ENCODE measurements at places on chromosomes 13 and 19.
A peak's percentile ranks its signal among the peaks of the same experiment; 100 is the strongest.

- no peak overlapping the region for H3K27ac ChIP-seq
- H3K4me1 ChIP-seq: no peaks in the 10 kb centered on the region
- no peaks in the 10 kb centered on the region for H3K36me3 ChIP-seq
- no peak overlapping the region for H3K4me3 ChIP-seq
Observed at GRCh38 chr13:57739089-57739488, 107.5 kb downstream of the PCDH17 start.

GRCh38 chr19:51572410-51572809, 1.3 kb downstream of the ZNF175 start:
- no peak for DNase-seq
- H3K4me1 ChIP-seq: peaks cover 24% of the 10 kb centered on the region
- no peak overlapping the region for H3K27ac ChIP-seq
- H3K27me3 ChIP-seq: no peaks in the 10 kb centered on the region
- peaks cover 7% of the 10 kb centered on the region for H3K36me3 ChIP-seq

GRCh38 chr13:98606296-98606695, 29.4 kb upstream of the STK24 start:
- H3K4me1 ChIP-seq: no peaks in the 10 kb centered on the region
- no peaks in the 10 kb centered on the region for H3K36me3 ChIP-seq
- H3K4me3 ChIP-seq: no peak overlapping the region
- H3K27ac ChIP-seq: no peak overlapping the region
- DNase-seq: no peak

DNA sequence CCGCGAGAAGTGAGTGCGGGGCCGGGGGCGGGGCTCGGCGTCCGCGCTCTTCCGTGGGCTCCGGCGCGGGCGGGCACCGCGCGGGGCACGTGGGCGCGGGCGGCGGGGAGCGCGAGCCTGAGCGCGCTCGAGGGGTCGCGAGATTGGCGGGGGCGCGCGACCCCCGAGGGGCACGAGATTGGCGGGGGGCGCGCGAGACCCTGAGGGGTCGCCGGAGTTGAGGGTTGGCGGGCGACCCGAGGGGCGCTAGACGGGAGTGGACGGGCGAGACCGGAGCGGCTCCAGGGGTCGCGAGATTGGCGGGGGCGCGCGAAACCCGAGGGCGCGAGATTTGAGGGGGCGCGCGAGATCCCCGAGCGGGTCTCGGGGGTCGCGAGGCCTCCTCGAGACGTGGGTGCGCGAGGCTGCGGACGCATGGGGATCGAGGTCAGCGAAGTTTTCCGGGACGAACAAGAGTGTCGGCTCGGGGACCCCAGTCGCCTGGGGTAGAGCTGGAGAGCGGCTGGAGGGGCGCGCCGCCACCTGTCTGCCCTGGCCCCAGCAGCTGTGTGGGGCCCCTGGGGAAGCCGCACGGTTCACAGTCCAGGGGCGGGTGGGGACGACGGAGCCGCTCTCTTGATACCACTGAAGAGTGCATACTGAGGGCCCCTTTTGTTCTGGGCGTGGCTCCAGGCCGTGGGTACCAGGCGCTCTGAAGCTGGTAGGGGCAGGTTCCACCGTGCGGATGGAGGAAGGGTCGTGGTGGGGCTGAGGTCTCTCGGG, 682 bp downstream of the SSBP4 start:
- no peak for DNase-seq
- no peaks in the 10 kb centered on the region for H3K27me3 ChIP-seq
- no peaks in the 10 kb centered on the region for H3K36me3 ChIP-seq
- H3K4me3 ChIP-seq: peak overlapping the region; percentile 79
- peak overlapping the region; percentile 64 for H3K27ac ChIP-seq

- peak overlapping the region; percentile 26 for H3K4me3 ChIP-seq
- DNase-seq: no peak
- peaks cover 95% of the 10 kb centered on the region for H3K4me1 ChIP-seq
Observed at GRCh38 chr19:38657633-38658222, 10.3 kb downstream of the ACTN4 start.

DNA sequence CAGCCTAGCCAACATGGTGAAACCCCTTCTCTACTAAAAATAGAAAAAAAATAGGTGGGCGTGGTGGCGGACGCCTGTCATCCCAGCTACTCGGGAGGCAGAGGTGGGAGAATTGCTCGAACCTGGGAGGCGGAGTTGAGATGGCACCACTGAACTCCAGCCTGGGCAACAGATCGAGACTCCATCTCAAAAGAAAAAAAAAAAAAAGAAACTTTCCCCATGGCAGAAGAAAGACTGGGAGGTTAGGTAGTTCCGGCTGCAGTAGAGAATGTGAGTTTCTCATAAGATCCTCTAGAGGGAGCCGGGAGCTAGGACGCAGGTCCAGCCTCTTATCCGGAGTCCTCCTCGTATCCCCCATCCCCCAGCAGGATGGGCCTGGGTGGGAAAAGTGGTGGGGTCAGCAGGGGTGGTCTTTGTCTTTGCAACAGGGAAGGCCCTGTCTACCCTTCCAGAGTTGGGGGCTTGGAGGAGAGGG, 13.2 kb upstream of the CREB3L3 start:
- no peaks in the 10 kb centered on the region for H3K27me3 ChIP-seq
- no peak overlapping the region for H3K27ac ChIP-seq
- H3K36me3 ChIP-seq: no peaks in the 10 kb centered on the region
- no peak overlapping the region for H3K4me3 ChIP-seq
- peaks cover 9% of the 10 kb centered on the region for H3K4me1 ChIP-seq

GRCh38 chr13:83297586-83298290, 584.5 kb downstream of the SLITRK1 start:
- no peaks in the 10 kb centered on the region for H3K27me3 ChIP-seq
- no peak overlapping the region for H3K27ac ChIP-seq
- no peak for DNase-seq
- H3K36me3 ChIP-seq: no peaks in the 10 kb centered on the region
- no peak overlapping the region for H3K4me3 ChIP-seq

GRCh38 chr13:32087955-32088747, 56.6 kb downstream of the FRY start:
- H3K4me1 ChIP-seq: no peaks in the 10 kb centered on the region
- H3K4me3 ChIP-seq: no peak overlapping the region
- H3K27me3 ChIP-seq: no peaks in the 10 kb centered on the region
- H3K36me3 ChIP-seq: no peaks in the 10 kb centered on the region

GRCh38 chr13:93409001-93409400, 182.4 kb downstream of the GPC6 start:
- no peak overlapping the region for H3K4me3 ChIP-seq
- no peak for DNase-seq
- no peaks in the 10 kb centered on the region for H3K27me3 ChIP-seq
- H3K27ac ChIP-seq: no peak overlapping the region
- H3K36me3 ChIP-seq: no peaks in the 10 kb centered on the region
- H3K4me1 ChIP-seq: peaks cover 1% of the 10 kb centered on the region

DNA sequence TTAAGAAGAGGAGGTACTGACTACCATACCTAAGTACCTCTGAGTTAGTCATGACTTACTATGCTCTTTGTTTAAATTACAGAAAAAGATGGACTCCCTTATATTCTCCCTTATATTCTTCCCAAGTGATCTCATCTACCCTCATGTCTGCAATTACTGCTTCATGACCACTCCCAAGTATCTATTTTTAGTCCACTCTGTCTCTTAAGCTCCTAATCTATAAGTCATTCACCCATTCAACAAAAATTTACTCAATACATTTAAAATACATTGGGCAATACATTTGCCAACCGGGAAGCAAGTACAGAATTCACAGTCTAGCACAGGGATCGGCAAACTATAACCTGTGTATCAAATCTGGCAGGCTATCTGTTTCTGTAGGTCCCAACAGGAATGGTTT, 42.6 kb downstream of the KPNA3 start:
- H3K36me3 ChIP-seq: peaks cover 6% of the 10 kb centered on the region
- no peaks in the 10 kb centered on the region for H3K27me3 ChIP-seq
- H3K4me1 ChIP-seq: no peaks in the 10 kb centered on the region
- DNase-seq: no peak

GRCh38 chr13:24922387-24922744, 158.4 kb downstream of the RNF17 start:
- H3K36me3 ChIP-seq: no peaks in the 10 kb centered on the region
- H3K27me3 ChIP-seq: no peaks in the 10 kb centered on the region
- peak overlapping the region; percentile 98 for H3K27ac ChIP-seq
- H3K4me1 ChIP-seq: peaks cover 2% of the 10 kb centered on the region
- peak overlapping the region; percentile 91 for H3K4me3 ChIP-seq
- DNase-seq: no peak

DNA sequence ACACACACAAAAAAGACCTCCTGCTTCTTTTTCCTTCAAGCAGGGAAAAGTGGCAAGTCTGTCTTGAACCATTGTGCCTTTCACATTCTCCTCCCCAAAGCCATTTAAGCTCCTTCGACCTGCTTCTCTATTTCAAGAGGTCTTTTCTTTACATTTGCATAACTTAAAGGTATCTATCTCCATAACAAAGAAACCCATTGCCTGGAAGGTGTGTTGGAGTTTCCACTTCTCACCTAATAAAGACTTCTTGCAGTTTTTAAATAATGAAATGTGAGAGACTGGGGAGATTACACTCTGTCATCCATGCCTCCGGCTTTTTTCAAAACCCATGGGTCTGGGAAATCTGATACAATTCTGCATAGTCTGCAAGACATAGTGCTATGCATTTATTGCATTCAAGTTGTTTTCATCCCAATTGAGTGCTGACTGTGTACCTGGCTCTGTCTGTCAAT, 41.8 kb upstream of the NBEA start:
- no peak for DNase-seq
- no peak overlapping the region for H3K27ac ChIP-seq
- no peaks in the 10 kb centered on the region for H3K27me3 ChIP-seq
- H3K4me3 ChIP-seq: no peak overlapping the region

DNA sequence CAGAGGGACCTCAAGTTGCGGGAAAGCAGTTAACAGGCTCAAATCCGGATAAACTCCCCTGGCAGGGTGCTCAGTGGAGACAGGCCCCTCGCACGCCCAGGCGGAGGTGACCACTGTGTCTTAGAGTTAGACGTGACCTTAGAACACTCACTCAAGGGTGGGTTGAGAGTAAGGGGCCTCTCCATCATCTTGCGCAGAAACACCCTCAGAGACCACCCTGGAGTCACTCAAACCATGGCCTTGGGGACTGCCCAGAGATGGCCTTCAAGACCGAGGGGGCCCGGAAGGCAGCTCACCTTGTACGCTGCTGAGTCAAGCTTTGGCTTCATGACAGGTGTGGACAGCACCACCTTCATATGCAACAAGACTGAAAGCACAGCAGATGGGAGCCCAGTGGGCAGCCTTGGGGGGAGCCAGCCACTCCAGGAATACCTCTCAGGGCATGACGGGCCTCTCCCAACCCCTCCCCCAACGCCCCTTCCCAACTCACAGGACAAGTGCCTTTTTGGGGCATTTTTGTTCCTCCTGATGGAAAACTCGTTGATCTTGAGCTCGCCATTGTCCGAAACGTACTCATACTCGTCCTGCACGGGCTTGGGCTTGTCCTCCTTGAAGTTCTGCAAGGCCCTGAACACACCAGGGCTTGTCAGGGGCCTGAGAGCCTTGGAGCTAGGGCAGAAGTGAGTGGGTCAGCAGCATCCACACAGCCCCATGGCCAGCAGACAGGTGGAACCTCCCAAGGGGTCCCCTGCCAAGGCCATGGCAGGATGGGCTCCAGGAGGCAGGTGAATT, 229.2 kb downstream of the TUBA3C start:
- no peaks in the 10 kb centered on the region for H3K27me3 ChIP-seq
- DNase-seq: no peak
- H3K4me3 ChIP-seq: no peak overlapping the region

- no peak overlapping the region for H3K4me3 ChIP-seq
- DNase-seq: no peak
- H3K4me1 ChIP-seq: no peaks in the 10 kb centered on the region
- no peak overlapping the region for H3K27ac ChIP-seq
- no peaks in the 10 kb centered on the region for H3K36me3 ChIP-seq
Observed at GRCh38 chr13:40285634-40286033, 380.8 kb downstream of the FOXO1 start.

DNA sequence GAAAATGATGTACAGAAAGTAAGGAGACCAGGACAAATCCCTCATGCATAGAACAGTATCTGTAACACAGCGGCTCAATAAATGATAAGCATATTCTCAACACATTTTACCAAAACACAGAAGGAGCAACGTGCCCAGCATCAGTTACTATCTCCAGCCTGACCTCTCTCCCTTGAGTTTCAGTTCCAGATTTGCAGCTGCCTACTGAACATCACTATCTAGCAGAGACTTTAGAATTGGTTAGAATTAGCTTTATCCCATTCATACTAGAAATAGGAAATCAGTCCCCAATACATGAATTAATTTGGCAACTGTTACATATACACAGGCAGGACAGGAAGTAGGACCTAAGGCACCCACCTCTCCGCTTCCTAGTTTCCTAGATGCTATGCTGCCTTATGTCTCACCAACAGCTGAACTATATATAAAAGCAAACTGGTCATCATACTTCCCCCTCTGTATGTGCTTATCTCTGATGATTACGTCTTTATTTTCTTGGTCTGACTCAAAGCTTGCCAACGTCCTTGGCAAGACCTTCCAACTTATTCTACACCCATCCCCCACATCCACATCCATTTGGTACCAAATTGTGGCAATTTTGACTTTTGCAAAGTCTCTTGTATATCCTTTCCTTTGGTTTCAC, 61.1 kb downstream of the SACS start:
- H3K36me3 ChIP-seq: peaks cover 25% of the 10 kb centered on the region
- H3K4me3 ChIP-seq: peak overlapping the region; percentile 85
- H3K27me3 ChIP-seq: no peaks in the 10 kb centered on the region

DNA sequence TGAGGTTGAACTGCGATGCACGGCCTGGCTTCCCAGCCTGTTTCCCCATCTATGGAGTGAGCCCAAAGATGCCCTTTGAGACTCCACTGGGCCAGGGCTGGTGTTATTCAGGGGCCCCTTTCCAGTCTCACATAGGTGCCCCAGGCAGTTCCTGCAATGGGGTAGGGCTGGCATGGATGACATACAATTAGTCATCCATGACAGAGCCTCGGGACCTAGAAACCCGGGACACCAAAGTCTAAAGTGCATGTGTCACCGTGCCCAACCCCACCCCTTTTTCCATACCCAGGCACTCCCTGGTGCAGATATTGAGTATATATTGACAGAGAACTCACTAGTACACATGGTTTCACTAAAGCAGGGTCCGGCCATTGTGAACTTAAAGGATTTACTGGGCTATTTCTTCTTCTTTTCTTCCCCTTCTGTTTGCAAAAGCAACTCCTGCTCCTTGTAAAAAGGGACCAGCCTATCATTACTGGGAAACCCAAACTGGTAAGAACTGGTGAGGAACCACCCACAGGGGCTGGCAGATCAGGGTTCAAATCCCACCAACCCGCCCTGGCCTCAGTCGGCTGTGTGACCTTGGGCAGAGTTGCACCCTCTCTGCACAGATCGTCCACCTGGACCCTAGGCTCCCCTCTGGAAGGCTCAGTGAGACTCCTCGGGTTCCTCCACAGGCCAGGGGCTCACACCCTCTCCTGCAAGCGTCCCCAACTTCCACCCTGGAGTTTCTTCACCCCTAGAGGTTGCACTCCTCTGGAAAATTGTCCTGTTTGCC, 2.7 kb downstream of the B3GNT3 start:
- no peak overlapping the region for H3K4me3 ChIP-seq
- DNase-seq: no peak
- H3K27me3 ChIP-seq: peaks cover 5% of the 10 kb centered on the region
- no peaks in the 10 kb centered on the region for H3K36me3 ChIP-seq

GRCh38 chr13:89490661-89491060, 1819.5 kb downstream of the SLITRK5 start:
- H3K4me3 ChIP-seq: no peak overlapping the region
- no peaks in the 10 kb centered on the region for H3K27me3 ChIP-seq

- peak overlapping the region; percentile 92 for H3K27ac ChIP-seq
- no peaks in the 10 kb centered on the region for H3K27me3 ChIP-seq
- peak overlapping the region; percentile 91 for H3K4me3 ChIP-seq
Observed at GRCh38 chr19:20422216-20423205, 143.1 kb downstream of the ZNF737 start.

GRCh38 chr19:13207846-13208671, 57.8 kb downstream of the IER2 start:
- H3K27ac ChIP-seq: peak overlapping the region; percentile 77
- peak overlapping the region; percentile 83 for H3K4me3 ChIP-seq
- no peak for DNase-seq
- peaks cover 4% of the 10 kb centered on the region for H3K4me1 ChIP-seq
- no peaks in the 10 kb centered on the region for H3K27me3 ChIP-seq
